ENCODE measurements at places on chromosomes 3 and 15.

DNA sequence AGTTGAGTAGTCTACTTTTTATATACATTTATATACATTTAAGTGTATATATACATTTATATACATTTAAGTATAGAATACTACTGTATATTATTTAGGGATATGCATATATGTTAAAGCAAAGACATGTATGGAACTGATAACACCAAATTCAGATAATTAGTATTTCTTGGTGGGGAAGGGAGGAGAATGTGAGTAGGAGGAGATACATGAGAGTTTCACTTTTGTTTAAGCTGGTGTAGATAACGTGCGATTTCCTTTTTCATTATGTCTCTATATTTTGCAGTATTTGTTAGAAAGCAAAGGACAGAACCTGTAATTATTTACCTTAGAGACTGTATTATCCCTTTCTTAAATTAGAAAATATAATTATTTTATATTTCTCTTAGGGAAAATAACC lies 16.6 kb upstream of the NIT2 start:
- no peak for DNase-seq

DNA sequence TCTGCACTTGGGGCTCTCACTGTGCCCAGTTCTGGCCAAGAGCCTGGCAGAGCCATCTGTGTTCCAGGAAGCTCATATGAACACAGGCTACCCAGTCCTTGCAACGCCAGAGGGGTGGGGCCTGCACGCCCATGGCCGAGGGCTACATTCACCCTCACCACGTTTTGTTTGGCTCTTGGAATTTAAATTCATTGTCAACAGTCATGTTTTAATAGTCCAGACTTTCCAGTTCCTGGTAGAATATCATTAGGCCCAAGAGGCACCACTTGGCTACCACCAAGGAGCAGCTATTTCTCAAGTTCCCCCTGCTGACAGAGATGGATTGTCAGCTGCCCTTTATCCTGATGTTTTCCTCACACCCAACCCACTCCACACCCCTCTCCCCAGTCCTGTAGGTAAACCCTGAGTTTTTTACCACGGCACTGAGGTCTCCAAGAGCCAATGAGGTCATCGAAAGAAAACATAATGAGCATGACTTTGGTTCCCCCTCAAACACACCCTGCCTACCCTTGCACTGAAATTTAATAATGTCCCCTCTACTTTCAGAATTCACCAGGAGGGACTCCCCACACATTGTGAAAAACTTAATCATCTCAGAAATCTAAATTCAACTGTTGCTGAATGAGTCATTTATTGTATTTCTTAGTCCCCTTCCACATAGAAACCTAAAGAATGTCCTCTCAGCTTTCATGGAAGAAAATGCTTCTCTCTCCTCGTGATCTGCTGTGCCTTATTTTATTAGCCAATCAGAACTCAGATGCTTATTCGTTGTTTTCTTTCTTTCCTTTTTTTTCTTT lies 125.1 kb downstream of the SHQ1 start:
- peak; percentile 36 for DNase-seq

- DNase-seq, result no peak
Measured at GRCh38 chr3:54150864-54151467, 28.6 kb downstream of the CACNA2D3 start.

DNA sequence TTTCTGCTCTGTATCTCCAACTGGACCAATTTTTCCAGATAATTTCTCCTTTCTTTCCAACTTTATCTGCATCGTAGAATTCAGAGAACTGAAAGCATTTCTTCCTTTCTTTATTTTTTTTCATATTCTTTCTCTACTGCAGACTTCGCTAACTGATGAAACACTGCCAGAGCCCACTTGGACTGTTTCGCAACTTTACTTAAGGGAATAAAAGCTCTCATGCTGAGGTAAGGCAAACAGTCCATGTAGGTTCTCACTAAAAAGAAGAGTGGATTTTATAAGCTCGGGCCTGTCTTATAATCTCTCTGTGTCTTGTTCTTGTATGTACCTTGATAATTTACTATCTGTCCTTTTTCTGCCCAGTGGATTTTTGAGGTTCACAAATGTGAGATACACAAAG lies 163.5 kb downstream of the CNTN4 start:
- DNase-seq, result no peak

DNA sequence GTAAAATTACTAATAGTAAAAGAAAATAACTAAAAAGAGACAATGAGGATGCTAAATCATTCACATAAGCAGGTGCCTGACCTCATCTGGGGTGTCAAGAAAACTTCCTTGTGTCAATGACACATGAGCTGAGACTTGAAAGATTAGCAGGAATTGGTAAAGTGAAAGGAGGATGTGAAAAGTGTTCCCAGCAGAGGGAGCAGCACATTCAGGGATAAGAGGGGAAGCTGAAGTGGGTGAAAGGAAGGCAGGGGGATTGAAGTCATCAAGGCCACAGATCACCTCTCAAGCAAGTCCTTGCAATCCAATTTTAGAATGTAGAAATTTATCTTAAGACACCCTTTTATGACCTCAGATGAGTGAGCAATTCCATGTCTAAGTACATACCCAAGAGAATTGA lies 60.2 kb upstream of the ACP3 start:
- peak; percentile 13 for DNase-seq

DNA sequence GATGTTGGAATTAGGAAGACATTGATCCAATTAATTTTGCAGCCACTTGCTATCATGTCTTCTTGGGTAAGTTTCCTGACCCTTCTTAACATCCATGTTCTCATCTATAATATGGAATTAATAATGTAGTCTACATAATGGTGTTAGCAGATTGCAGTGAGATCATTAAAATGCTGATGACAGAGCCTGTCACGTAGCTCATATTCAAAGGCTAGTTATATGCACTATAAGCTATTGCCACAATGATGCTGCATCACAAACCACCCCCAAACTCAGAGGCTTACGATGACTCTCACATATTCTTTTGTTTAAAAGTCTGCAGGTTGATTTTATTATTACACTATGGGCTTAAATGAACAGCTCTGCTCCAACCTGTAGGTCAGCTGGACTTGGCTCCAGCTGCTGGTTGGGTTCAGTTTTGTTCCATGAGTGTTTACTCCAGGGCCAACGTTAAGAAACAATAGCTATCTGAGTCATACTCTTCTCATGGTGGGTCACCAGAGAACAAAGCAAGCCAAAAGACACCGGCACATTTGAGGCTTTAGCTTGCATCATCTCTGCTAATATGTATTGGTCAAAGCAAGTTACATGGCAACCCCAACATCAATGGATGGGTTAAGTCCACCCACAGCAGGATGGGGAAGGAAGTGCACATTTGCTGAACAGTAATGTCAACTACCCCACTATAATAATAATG lies 250.0 kb upstream of the SLCO3A1 start:
- no peak for DNase-seq

DNA sequence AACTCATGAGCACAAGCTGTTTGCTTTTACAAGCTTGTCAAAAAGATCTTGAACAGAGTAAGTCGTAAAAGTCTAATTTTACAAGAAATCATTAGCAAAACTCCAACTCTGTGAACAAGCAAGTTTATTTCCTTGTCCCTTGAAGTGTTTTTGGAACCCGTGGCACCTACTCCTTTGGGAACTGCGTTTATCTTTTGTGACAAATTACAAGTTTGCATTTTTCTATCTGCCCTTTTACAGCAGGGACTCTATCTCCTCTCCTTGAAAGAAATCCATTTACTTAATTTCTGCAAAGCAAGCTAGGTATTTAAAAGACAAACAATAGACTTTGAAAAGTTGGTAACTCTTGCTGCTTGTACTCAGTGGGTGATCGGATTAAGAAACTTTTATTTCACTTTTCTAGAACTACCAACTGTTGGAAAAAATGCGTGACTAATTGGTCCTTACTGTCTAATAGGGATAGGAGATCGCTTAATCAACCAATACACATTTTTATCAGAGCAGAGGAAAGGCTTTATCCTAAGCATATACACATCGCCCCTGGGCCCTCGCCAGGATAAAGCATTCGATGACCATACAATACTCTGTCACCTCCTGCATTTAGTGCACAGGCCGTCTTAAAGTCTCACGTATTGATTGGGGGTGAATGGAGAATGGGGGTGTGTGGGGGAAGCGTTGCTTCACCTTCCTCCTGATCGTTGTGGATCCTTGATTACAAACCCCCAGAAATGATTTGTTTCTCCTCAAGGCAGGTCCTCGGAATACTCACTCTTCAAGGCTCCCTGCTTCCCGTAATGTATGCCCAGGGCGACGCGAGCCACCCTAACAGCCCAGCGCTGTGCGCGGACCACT lies 1.7 kb downstream of the PRTG start:
- DNase-seq, result no peak

- no peak for DNase-seq
Measured at GRCh38 chr3:193837347-193837827, 244.4 kb downstream of the OPA1 start.

DNA sequence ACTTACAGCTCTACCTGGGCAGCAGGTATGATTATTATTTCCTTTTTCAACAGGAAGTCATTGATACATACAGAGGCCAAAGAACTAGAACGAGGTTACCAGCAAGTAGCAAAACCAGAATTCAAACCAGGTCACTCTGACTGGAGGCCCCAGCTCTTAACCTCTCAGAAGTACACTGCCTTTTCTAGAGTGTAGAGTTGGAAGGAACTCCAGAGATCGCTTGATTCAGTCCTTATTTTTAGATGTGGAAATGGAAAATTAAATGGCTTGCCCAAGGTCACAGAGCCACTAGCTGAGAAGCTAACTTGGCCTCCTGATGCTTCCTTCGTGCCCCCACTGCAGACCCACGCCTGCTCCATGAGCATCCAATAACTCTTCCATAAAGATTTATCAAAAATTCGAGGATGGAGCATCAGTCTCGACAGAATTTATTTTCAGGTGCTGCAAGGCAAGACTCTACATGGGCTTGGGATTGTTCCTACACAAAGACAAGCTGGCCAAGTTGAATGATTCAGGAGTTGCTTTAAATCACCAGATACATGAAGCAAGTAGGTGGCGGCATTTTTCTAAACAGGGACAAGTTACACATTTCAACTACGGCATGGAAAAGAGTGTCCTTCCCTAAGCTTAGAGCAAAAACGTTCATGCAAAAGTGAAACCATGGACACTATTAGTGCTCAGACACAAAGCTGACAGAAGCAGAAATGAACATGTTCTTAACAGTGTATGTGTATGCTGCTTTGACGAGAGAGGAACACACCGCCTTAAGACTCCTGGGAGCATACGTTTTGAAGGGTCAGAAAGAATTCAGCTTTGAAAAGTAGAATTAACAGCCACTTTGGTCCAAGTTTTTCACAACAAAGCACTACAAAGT lies 235.7 kb downstream of the THRB start:
- no peak for DNase-seq

Data from substantia nigra (tissue), 51 donors.